ENCODE measurements at places on chromosomes 2 and 18.

GRCh38 chr2:54897420-54898310, 152.6 kb downstream of the RTN4 start:
- DNase-seq: no peak

- no peak for DNase-seq
These were observed 360.6 kb downstream of the ZNF521 start for GRCh38 chr18:24991141-24992060.

DNA sequence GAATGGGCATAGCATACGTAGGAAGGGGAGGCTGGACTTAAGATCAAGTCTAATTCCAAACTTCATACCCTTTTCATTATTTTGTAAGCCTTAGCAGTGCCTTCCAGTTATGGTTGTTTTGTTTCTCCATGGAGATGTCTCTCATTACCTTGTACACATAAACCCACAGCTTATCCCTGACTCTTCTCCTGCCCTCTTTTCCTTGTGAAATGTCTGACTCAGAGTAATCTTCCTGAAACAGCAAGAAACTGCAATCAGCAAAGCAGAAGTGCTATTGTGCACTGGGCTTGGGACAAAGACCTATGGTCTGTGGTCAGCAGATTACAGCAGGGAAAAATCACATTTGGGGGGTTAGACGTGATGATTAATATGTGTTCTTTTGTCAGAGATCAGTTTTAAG, 176.7 kb downstream of the IKZF2 start:
- DNase-seq: no peak

- DNase-seq: no peak
These were observed 135.6 kb downstream of the RBMS1 start for GRCh38 chr2:160358046-160358445.

DNA sequence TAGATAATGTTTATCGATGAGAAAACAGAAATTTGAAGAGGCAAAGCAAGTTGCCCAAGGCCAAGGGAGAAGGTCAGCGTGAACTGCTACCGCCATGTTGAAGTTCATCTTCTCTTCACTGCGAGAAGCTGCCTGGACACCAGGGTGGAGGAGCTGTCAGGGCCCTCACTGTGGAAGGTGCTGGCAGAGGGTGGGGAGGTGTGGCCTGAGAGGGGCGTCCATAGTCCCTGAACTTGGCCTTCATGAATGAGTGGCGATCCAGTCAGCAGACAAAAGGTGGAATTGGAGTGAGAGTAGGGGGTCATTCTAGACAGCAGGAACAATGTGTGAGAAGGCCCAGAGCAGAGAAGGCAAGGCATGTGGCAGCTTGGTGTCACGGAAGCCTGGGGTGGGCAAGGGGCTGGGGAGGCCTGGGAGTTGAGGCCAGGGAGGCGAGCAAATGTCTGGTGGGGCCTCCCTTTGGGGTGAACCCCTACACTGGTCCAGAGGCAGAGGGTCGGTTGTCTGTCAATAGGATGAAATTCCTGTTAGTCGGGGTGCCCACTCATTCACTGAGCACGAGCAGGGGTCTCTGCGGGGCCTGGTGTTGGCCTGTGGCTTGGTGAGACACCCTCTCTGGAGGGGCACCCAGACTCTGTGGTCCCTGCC, 33.3 kb upstream of the KCNF1 start:
- no peak for DNase-seq

- DNase-seq: no peak
These were observed 256.8 kb downstream of the ZNF385B start for GRCh38 chr2:179604598-179604997.

- no peak for DNase-seq
These were observed 4.9 kb downstream of the QPCT start for GRCh38 chr2:37349231-37349860.

DNA sequence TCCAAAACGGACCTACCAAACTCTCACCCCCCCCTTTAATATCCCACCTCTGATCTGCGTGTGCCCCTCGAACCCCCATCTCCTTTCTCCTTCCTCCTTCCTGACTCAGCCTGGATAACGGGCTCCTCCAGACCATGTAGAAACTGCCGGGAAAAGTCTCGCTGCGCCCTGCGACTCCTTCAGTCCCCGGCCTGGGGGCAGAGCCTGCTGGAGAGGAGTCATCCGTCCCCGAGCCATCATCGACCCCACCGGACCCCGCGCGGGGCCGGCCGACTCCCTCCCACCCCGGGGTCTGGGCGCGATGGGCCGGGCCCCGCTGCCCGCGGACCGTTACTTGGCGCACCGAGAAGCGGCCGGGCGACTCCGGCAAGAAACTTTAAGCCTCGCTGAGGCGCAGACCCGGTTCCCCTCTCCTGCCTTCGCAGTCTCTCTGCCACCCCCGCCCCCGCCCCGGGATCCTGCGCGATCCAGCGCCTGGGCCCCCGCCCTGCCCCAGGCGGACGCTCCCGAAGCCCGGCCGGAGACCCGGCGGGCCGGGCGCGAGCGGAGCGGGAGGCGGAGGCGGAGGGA, 3.4 kb downstream of the ZEB2 start:
- no peak for DNase-seq

DNA sequence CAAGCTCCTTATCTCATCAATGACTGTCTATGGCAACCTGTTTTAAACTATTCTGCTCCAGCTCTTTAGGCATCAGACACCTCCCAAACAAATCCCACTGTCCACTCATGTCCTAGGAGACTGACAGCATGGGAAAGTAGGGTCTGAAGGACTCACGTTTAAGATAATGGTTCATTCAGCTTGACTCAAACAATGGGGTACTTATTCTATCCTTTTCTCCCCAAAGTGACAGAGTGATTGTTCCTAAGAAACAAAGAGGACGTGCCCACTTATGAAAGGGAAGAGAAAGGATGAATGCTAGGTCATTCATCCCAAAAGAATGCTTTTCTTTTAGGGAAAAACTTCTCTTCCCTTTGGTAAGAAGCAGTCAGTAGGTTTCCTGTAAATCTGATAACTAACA, 41.9 kb downstream of the ALK start:
- DNase-seq: no peak

GRCh38 chr2:173713904-173714555, 251.1 kb downstream of the SP3 start:
- no peak for DNase-seq

GRCh38 chr18:79947054-79947755, 4.2 kb downstream of the SLC66A2 start:
- DNase-seq: no peak

- no peak for DNase-seq
These were observed 48.6 kb downstream of the PLB1 start for GRCh38 chr2:28544405-28544921.

DNA sequence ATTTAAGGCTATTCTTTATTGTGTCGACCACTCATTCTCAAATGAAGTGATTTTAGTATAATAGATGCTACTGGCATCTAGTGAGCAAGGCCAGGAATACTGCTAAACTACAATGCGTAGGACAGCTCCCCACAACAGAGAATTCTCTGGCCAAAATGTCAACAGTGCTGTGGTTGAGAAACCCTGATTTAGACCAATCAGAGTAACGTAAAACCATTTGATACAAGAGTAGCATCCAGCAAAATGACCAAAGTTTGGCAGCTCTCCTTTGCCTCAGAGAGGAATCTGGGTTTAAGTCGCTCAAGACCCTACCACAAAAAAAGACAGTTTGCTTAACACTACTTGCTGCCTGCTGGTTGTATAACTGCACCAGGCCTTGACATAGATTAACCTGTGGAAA, 37.0 kb upstream of the TTN start:
- DNase-seq: no peak

DNA sequence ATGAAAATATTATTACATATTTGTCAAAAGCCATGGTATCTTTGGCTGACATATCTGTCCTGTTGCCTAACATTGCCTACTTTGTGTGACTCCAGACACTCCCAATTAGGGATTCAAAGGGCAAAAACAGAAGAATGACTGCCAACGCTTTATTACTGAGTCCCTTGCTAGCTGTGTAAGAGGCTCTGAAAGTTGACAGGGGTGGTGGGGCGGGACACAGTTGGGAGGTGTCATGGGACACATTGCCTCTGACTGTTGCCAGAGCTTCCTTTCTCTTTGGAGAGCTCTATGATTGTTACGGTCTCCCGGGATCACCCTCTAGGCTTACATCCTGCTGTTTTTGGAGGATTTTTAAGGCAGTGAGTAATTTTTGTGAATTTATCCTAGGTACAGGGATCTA, 249.6 kb upstream of the ACVR2A start:
- DNase-seq: no peak

- no peak for DNase-seq
These were observed 41.6 kb upstream of the RAB31 start for GRCh38 chr18:9666548-9666947.

DNA sequence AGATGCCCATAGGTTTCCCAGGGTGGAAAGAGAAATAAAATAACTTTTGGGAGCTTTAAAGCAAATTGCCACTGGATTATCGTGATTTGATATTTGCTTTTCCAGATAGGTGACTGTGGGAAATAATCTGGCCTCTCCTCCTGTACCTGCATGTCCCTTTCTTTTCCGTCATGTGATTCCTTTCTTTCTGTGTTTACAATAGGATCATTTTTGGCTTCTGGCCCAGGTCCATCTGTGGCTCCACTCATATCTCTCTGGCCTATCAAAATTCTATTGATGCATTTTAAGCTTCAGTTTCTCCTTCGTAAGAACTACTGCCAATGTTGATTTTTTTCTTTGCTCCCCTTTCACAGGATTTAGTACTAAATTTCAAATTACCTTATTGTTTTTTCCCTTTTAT, 153.6 kb downstream of the CCDC85A start:
- DNase-seq: no peak

DNA sequence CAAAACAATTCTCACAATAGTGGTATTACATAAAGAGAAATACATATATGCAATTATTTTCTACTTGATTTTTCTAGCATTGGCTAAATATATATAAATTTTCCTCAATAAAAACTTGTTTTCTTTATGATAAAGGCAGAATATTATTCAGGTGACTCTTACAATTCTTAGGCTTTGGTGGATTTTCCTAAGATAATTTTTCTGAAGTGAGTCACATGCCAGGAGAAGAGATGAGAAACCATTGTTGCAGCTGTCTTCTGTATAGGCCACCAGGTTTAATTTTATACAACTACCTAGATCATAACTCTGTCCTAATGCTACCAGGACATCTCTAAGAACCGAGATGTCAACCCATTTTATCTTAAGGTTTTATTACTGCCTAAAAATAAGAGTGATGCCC, 552.4 kb upstream of the CDH2 start:
- DNase-seq: no peak

DNA sequence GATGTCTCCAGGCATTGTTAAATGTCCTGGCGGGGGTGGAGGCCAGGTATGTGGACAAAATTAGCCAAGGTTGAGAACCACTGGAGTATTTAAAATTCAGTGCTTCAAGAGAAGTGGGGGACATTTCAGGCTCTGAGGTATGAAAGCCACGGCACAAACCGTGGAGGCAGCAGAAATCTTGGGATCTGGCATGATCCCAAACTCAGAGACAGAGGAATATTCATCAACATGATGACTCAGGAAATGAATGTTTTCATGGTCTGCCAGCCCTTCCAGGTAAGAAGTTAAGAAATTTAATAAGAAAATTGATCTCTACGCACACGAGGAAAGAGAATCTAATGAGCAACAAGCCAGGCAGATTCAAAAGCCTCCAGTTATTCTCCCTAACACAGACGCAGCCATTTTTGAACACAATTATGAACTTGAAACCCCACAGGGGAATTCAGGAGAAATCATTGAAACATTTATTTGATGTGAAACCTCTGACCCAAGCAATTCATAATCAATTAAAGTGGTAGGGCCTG, 11.3 kb upstream of the GRP start:
- DNase-seq: no peak

- DNase-seq: no peak
These were observed 157.4 kb downstream of the DOK6 start for GRCh38 chr18:69558052-69558451.

GRCh38 chr2:108604196-108604595, 69.9 kb downstream of the LIMS1 start:
- DNase-seq: no peak

GRCh38 chr2:235668782-235669181, 174.9 kb downstream of the AGAP1 start:
- DNase-seq: no peak

DNA sequence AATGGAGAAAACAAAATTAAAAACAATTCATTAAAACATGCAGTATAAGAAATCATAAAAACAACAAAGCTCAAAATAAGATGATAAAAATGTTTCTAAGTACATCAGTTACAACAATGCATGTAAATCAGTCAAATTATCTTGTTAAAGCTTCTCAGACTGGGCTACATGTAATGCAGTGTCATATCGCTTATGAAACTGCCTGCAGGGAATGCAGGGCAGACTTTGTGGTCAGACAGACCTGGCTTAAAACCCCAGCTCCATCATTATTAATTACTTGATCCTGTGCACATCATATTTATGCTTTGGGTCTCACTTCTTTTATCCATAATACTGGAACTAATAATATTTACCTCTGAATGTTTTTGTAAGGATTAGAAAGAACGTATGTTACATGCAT, 74.6 kb downstream of the PID1 start:
- no peak for DNase-seq

GRCh38 chr2:203578759-203579643, 43.9 kb upstream of the RAPH1 start:
- DNase-seq: peak; percentile 24

DNA sequence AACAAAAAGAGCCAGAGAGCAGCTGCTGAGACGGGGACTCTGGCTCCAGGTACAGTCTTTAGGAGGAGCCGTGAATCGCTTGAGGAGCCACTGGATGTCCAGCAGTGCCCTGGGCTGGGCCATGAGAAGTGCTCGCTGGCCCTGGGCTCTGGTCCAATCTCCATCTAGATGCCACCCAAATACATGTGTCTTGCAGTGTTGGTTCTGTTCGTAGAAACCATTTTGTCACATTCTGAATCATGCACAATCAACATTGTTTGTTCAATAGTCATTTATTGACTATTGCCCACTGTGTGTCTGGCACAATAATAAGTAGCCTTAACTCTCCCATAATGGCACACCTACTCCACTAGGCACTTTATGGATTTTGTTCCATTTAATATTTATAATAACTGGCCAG, 26.1 kb downstream of the TYMS start:
- DNase-seq: no peak

GRCh38 chr18:39741755-39742466, 2176.3 kb upstream of the CELF4 start:
- DNase-seq: no peak

GRCh38 chr2:180046776-180047175, 39.7 kb upstream of the CWC22 start:
- DNase-seq: no peak

DNA sequence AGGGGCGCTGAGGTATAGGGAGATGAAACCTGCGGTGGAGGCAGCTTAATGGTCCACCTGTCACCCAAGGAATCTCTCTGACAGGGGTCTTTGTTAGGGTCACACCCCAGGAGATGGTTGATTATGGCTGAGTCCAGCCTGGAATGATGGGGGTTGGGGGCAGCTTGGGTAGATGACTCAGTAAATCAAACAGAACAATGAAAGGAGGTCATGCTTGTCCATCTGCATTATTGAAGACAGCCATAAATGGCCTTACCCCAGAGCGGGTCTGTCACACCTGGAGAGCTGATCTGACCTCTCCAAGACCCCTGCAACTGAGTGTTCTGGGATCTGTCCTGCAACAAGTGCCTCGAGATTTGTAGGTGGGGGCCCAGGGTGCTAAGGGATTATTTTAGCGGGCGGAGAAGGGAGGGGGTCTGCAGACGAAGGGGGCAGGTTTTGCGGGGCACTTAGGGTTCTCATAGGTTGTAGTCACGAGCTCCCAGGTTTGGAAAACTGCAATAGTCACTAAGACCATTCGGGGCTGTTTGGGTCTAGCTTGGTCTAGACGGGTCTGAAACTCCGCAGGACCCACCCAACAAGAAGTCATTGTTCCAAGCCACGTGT, 771 bp upstream of the IGFBP2 start:
- no peak for DNase-seq

- DNase-seq: no peak
These were observed 21.0 kb downstream of the FHL2 start for GRCh38 chr2:105377871-105378270.

- no peak for DNase-seq
These were observed 56.0 kb upstream of the NFU1 start for GRCh38 chr2:69493268-69493667.
